ENCODE measurements at places on chromosomes 16 and 17.
A peak's percentile ranks its signal among the peaks of the same experiment; 100 is the strongest.

GRCh38 chr17:73099511-73099910 lies 7.0 kb upstream of the SLC39A11 start:
- no peak for DNase-seq

DNA sequence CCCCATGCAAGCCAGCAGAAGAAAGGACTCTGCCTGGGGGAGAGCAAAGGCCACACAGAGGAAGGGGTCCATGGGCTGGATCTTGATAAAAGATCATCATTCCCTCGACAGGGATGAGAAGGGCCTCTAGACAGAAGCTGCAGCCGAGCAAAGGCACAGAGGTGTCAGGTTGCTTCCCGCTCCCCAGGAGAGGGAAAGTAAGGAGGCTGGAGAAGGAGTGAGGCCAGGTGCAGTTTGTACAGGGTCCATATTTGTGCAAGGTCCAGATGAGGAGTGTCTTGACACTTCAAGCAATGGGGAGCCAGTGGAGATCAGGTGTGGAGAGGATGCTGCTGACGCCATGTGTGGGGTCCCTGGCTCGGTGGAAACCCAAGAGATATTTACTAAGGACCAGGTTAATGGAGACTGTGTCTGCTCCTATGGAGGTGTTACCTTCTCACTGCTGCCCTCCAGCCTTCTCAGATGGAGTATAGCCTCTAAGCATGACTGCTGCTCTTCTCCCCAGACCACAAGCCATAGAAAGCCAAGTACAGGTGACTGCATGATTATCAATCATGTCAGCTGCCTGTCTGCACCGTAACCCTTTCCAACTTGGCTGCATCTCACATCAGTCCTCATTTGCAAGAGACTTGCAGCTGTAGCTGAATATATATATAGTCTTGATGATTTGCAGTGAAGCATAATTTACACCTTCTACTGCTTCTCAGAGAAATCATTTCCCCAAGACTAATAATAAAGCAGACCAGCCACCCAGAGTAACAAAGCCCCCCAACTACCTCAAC lies 21.1 kb downstream of the GAS7 start:
- no peak for DNase-seq

DNA sequence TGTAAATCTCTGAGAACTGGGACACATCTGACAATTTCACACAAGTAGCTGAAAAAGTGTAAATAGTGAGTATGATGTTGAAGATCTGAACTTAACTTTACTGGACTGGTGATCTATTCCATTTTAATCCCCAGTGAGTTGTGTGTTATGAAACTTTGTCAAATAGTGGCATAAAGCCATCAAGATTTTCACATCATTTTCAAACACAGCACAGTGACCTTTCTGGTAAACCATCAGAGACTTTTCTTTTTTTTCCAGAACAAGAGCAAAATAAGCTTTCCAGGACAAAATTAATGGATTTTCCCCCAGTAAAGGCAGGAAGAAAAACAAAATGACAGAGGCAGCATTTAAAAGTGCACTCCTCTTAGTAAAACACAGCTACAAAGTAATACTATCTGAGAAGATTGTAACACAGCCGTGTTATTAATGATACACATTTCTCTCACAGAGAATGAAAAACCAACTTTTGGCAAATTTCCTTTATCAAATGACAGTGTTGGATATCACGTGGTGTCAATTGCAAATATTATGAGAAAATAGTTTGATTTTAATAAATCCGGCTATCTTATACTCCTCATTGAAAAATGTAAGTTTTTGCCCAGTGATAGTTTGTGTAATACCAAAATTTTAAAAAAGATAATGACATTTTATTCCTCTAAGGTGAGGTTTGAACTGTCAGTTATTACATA lies 16.8 kb upstream of the COL1A1 start:
- DNase-seq = no peak

DNA sequence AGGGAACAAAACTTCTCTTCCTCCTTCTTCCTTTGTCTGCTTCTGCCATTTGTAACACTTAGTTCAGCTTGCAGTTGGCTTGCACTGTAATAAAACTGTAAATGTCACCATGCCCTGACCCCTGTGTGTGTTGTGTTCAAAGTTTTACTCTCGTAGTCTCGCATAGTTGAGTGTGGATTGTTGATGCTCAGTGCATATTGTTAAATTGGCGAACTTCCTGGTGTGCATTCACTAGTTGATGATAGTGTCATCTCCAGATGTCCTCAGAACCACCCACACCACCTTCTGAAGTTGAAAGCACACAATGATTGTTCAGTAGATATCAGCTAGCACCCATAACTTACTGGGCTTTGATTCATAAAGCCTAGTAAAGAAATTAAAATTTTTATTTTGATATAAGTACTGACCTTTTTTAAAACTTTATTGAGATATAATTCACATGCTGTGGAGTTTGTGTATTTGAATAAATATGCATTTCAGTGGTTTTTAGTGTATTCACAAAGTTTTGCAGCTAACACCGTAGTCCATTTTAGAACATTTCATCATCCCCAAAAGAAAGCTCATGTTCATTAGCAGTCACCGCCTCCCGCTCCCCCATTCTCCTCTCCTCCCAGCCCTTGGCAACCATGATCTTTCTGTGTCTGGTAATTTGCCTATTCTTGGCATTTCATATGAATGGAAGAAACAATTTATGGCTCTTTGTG lies 25.0 kb downstream of the USP10 start:
- no peak for DNase-seq

- DNase-seq = no peak
Observed at GRCh38 chr16:679814-680624, at the start of gene STUB1. Gene STUB1 (plus strand): TSS chr16:680410. CDS start chr16:680526, 116 bp downstream.

- no peak for DNase-seq
Observed at GRCh38 chr17:74148901-74149596, 54.4 kb upstream of the RPL38 start.

GRCh38 chr16:7548796-7549318 lies 216.2 kb downstream of the RBFOX1 start:
- no peak for DNase-seq

DNA sequence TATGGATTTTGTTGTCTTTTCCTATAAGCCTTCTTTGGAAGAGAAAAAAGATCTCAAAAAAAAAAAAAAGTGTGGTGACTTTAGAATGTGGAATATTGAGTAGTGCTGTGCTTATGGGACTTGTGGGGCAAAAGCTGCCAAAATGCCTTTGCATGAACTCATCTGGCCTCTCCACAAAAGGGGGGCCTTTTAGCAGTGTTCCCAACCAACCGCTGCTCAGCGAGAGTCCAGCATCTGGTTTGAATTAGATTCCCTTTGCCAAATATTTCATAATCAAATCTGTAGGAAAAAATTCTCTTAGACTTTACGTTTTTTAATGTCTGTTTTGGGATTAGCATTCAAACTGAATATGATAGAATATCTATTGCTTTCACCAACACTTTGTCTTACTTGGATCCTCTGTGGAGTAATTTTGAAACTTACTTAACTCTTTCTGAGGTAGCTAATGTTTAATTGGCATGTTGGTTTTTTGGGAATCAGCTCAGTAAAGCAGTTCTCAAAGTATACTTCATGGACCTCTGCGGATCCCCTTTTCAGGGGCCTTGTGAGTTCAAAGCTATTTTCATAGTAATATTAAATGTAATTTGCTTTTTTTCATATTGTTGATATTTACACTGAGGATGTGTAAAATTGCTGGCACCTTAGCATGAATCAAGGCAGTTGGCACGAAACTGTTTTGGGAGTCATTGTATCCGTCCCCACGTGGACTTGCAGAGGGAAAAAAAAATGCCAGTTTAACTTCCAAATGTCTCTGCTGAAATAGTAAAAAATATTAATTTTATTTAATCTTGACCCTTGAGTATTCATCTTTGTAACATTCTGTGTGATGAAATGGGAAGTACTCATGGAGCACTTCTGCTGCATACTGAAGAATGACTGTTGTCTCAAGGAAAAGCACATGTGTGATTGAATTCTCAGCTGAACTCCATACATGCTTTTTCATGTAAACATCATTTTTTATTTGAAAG lies 34.7 kb upstream of the VPS4A start:
- peak; percentile 97 for DNase-seq

Data from skeletal muscle cell (primary cell).